ENCODE measurements at places on chromosomes 5 and 9. TPM values are rescaled to one million over a fixed set of nuclear protein-coding genes. Genes with fewer than 3 reads are reported as not detected.

DNA sequence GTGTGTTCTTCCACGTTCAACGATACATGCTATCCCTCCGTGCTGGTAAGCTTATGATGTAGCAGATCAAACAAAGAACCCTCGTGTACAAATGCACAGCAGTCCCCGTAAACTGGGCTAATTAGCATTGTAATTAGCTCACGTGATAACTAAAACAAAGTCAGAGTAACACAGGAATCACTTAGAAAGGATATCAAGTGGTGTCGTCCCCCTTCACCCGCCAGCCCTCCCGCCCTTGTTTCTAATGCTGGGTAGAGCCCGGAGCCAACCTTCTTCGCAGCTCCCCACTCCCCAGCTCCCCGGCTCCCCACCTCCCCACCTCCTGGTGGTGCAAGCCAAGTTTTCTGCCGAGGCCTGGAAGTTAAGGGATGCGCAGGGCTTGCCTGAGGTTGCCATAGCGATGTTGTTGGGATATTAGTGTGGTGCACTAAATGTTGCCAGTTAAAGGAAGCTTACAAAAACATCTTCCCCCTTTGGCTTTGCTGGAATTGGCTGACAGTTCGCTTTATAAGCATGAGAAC is 357.9 kb upstream of the CCNH start:
- DNase-seq: no peak

GRCh38 chr5:149740866-149741459 is 10.9 kb downstream of the PPARGC1B start:
- DNase-seq: no peak

- no peak for DNase-seq
Measured at GRCh38 chr5:39587675-39588074, 162.9 kb upstream of the DAB2 start.

DNA sequence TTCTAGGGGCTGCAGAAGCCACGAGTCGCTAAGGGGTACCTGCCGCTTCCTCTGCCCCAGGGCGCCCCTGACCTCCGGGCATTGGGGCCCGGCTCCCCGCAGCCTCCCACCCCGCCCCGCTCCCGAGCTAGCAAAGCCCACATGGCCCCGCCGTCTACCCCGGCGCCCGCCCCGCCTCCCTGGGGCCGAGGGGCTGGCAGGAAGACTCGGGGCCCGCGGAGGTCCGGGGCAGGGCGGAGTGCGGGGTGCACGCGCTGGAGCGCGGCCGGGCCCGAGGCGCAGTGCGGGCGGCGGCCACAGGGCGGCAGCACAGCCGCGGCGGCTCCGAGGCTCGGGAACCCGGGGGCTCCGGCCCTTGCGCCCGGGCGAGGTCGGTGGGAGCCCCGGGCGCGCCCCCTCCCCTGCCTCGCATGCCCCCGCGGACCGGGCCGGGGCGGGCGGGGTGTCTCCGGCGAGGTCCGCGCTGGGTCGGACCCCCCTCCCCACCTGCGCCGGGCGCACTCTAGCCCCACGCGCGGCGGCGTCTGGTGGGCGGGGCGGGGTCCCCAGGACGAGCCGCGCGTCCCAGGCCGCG is 6.7 kb downstream of the NRARP start:
- DNase-seq: no peak

DNA sequence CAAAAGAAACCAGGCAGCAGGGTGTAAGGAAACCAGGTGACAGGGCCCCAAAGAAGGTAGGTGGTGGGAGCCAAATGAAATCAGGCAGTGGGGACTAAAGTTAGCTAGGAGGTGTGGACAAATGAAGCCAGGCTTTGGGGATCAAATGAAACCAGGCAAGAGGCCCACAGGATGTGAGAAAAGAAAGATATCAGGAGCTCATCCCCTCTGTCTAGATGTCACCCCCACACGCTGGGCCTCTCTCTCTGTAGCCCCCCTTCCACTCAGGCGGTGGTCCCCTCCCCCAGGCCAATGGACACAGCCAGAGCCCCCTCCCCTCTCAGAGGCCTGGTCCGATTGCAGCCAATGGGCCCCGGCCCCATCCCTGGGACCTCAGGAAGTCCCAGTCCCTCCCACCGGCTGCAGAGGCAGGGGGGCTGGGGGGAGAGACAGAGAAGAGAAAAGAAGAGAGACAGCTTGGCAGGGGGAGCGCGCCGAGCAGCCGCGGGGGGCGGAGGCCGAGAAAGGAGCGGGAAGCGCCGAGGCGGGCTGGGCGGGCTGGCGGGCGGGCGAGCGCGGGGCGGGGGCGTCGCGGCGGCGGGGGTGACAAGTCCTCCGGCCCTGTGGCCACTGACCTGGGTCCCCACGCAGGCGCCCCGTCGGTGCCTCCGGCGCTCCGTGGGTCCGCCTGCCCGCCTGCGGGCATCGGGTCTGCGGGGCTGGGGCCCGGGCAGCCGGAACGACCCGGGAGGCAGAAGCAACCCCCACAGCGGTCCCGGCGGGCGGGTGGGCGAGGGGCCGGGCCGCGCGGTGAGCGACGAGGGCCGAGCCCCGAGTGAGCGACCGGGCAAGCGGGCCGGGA is 11.9 kb downstream of the CNTFR start:
- DNase-seq: no peak

- no peak for DNase-seq
Measured at GRCh38 chr9:91677822-91678436, 254.3 kb upstream of the NFIL3 start.

DNA sequence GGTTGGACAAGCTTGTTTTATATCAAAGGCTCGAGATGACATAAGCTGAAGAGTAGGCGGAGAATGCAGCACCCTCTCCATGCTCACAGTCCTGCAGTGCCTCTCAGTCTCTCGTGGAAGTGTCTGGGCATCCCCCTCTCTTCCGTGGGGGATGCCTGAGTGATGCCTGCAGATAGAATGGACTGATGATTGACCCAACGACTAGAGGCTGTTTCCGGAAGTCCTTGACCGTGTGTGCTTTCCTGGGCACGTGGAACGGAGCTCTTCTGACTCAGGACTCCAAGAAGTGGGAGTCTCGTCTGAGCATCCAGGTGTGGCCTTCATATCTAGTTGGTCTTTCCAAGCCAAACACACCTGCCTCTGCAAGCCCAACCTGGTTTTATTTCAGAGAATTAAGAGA is 241.8 kb upstream of the IRX2 start:
- no peak for DNase-seq

- peak; percentile 20 for DNase-seq
Measured at GRCh38 chr9:122904466-122904822, 715 bp downstream of the RC3H2 start.

The KIAA0825 gene
- 4.2 TPM for polyA plus RNA-seq

The DPH7 gene
- 35.4 TPM for polyA plus RNA-seq
